Fibroblast of the aortic adventitia (primary cell): ENCODE measurements at places on chromosomes 11 and 22.

- no peak for DNase-seq
Measured at GRCh38 chr11:27294654-27295053, 68.4 kb downstream of the CCDC34 start.

DNA sequence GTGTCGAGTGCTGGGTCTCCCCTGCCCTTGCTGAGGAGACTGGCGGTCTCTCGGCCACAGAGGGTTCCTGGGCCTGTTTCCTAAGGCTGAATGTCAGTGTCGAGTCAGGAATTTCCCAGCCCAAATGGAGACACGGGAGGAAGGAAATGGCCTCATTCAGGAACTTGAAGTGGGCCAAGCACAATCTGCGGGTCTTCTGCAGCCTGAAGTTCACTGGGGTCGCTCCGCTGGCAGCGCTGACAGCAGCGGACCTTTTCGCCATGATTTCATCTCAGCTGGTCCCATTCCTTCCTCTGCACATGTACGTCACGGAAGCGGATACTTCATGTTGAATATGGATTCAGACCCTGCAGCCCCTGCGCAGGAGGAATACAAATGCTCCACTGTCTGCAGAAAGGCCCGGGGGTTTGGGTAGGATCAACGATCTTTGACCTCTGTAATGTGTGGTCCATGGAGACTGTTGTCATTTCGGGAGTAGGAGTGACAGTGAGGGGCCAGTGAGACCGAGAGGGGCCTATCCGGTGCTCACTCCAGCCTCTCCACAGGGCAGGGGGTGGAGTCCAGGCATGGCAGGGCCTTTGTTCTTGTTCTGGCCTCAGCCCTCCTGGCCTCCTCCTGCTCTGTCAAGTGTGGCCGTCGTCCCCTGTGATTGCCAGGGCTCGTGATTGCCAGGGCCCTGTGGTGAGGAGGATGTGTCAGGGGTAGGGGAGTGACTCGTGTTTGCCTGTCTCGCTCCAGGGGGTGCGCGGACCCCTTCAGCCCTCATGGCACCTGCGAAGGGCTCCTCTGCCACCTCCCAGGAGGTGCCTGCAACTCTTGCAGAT, 402.3 kb downstream of the TBC1D22A start:
- no peak for DNase-seq

- peak; percentile 37 for DNase-seq
Measured at GRCh38 chr11:78192911-78193351, 4.2 kb downstream of the USP35 start.

DNA sequence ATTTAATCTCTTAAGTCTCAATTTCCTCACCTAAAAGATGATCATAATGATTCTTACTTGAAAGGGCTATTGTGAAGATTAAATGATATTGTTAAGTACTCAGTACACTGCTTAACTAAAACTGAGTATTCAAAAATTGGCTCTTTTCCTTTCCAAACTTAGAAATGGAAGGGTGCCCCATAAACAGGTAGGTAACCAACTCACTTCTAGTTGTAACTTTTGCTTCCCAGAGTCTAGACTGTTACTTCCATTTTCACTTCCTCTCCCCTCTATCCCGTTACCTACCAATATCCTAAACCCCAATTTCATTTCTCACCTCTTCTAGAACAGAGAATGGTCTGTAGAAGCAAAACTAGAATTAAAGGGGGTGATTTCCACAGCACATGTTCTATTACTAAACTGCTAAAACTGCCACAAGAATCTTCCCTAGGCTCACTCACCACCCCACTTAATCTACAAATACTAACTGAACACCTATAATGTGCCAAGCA, 50.0 kb downstream of the RRAS2 start:
- no peak for DNase-seq

DNA sequence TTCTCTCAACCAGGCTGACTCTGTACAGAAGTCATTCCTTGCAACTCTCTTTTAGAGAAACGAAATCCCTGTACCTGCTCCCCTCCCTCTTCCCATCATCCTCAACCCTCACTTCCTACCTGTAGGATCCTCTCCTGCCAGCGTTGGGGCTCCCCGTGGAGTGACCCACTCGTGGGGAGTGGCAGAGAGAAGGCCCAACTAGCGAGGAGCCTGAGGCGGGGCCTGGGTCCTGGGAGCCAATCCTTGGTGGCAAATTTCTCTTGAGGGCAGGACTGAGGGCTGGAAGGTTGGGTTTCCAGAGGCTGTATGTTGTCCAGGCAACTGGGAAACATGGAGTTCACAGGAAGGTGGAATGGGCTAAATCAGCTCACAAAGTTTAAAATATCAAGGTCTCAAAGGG, 10.4 kb downstream of the NHERF4 start:
- peak; percentile 52 for DNase-seq
